ENCODE measurements at places on chromosomes 6 and 20.

DNA sequence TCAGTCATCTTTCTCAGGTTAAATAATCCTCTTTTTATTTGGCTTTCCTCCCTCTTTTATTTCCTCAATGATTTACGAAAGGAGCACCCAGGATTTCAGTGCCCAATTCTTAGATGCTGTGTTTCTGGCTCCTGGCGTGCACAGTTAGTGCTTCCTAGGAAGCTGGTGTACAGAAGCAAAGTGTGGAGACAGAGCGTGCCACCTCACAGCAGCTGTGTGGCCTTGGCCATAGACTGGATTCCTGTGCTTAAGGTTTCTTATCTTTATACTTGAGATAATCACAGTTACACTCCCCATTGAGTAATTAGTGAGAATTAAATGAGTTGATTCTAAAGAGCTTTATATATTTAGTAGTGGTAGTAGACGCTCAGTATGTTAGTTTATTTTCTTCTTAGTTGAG is 39.7 kb upstream of the GJA1 start:
- DNase-seq, result no peak

DNA sequence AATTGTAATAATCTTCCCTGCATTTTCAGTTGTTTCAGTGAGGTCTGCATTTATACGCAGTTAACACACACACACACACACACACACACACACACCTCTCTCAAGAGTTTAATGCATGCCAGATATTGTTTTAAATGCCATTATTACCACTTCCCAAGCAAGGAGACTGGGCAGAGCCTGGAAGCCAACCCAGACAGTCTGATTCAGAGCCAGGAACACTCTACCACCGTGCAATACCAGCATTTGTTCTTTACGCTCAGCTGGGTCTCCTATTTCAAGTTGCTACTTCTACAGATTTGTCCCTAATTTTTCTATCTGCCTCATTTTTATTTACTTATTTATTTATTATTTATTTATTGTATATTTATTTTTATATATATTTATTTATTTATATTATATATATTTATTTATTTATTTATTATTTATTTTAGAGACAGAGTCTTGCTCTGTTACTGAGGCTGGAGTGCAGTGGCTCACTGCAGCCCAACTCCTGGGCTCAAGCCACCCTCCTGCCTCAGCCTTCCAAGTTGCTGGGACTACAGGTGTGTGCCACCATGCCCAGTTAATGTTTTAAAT is 68.4 kb downstream of the PCSK2 start:
- DNase-seq, result no peak

- no peak for DNase-seq
These were observed 7.2 kb downstream of the HINT3 start for GRCh38 chr6:125963817-125964216.

- no peak for DNase-seq
These were observed 93.1 kb downstream of the RNF182 start for GRCh38 chr6:14017626-14018475.

GRCh38 chr6:143845033-143845432 is 1.9 kb downstream of the LTV1 start:
- DNase-seq, result no peak

DNA sequence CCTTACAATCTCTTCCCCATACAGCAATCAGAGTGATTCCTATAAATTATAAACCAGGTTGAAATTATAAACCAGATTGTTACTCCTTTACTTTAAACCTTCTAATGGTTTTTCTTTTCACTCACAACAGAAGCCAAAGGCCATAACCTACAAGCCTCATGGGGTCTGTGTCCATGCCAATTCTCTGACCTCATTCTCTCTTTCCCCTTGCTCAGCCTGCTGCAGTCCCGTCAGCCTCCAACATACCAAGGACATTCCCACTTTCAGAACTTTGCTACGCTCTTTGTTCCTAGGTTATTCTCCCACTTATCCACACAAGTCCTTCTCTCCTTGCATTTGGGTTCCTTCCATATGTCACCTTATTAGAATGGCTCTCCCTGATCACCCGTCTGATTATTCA is 277.9 kb upstream of the TCF21 start:
- no peak for DNase-seq

DNA sequence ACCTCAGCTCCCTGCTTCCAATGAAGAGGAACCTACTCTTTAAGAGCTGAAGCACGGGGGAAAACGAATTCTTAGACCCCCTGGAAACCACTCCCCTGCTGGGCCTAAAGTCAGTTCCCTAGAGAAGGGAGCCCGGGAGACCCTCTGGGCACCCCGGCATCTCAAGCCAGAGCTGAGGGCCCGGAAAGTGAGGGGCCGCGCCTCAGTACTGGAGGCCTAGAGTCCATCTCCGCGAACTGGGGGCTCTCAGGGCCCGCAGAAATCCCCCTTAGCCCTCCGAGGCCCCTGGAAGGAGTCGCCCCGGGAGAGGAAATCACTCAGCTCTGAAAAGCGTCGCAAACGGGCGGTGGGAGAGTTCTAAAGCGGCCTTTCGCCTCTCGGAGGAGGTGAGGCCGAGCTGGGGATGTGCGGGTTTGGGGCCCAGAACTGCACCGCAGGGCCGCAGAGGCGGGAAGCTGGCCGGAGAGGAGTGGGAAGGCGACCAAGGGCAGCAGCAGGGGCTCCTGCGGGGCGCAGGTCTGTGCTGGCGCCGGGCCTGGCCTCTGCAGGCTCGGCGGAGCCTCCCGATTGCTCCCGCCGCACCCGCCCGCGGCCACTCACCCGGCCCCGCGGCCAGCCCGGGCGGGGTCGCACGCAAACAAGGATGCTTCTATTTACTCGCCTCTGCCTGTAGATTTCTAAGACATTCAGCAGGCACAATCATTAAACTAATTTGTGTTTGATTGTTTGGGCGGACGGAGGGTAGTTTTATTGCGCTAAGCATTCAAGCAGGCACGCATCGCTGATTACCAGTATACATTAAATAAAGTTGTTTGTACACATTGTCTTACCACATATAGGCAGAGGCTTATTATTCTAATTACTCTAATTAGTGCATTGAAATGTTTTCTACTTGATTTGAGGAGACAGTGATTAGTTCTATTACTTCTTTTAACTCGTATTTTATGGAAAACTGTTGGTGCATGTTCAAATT is 9.2 kb downstream of the POU3F2 start:
- no peak for DNase-seq

- no peak for DNase-seq
These were observed 4.0 kb downstream of the PREP start for GRCh38 chr6:105398859-105399258.

- no peak for DNase-seq
These were observed 6.5 kb downstream of the MBOAT1 start for GRCh38 chr6:20205722-20206161.

All from GM20000 (cell line).